NB4 (cell line): ENCODE measurements at places on chromosomes 3 and 15.

DNA sequence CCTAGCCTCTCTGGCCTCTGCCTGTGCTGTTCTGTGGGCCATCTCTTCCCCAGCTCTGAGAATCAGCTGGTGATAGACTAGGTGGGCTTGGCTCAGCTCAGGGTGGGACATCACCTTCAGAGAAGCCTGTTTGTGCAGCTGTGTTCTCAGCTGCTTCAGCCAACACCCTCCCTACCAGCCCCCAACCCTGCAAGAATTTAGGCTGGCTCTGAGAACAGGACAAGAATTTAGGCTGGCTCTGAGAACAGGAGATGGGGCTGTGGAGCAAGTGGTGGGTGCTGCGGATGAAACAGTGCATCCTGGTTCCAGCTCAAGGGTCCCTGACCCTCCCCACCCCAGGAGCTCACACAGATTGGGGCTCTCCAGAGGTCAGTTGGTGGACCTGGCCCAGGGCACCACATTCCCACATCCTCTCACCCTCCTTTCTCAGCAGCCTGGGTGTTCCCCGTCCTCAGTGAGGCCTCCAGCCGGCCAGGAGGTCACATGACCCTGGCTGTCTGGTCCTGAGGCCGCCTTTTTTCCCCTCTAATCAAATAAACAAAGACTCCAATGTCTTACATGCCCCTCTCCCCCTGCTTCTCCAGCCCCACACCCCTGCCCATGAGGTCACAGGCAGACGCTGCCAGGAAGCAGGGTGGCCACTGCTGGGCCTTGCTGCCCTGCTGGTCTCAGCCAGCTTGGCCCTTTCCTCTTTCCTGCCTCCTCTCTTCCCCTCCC is 14.9 kb downstream of the PLEKHO2 start:
- no peak for DNase-seq

- DNase-seq = no peak
Observed at GRCh38 chr3:100984308-100984707, 8.9 kb downstream of the ABI3BP start.

DNA sequence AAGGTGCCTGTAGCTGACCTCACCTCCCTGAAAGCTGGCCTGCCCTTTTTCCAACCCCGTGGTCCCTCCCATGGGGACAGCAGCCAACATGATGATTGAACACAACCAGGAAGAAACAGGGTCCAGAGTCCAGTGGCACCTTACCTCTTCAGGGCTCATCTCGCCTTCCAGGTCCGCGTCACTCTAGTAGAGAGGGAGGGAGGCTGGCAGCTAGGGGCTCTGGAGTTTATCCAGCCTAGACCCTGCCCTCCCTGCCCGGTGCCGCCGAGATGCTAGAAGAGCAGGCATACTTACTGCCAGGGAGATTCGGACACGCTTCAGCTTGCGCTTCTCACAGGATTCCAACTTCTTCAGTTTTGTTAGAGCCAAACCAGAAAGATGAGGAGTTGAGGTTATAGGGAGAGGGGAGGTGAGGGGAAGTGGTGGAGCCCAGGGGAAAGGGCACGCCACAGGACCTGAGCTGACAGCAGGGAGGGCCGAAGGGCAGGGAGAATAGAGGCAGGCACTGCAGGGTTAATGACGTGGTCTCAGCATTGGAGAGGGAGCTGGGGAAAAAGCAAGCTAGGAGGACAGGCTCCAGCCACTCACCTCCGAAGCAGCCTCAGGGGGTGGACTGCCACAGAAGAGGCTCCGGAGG is 9.1 kb downstream of the CLCN2 start:
- no peak for DNase-seq

DNA sequence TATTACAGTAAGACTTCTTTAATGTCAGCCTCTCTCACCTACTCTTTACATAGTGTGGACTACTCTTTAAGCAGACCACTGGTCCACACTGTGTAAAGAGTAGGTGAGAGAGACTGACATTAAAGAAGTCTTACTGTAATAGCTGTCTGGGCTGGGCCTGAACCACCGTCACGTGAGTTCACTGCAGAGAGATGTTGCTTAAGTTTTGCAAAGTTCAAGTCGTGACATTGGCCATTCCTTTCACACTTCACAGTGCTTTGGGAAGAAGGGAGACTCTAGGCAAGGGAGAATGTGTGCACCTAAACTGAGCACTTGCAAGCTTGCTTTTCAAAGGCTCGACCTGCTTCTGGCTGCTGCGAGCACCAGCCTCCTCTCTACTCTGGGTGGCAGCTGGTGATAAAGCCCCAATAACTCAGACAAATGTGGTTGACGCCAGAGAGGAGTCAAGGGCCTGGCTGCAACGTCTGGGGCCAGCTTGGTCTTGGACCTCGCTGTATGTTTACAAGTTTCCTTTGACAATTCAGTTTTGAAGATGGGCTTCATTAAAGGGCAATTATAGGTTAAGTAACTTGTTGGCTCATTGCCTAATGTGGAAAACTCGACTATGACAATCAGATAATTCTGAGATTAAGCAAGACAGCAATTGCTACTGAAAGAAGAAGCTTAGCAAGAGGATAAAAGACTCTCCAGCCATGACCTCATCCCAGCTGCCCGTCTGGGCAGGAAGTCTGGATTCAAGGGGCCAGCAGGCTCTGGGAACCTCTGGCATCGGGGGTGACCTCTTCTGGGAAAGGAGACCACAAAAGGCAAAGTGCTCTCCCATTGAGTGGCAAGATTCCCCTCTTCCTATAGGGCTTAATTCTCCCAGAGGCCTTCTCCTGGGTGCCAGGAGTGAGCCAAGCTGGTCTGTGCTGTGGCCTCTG is 242.1 kb upstream of the TLE3 start:
- peak; percentile 73 for DNase-seq

- DNase-seq = no peak
Observed at GRCh38 chr3:66398228-66399025, 102.4 kb downstream of the LRIG1 start.

GRCh38 chr15:69997813-69998212 is 99.9 kb downstream of the TLE3 start:
- peak; percentile 42 for DNase-seq

GRCh38 chr3:13254028-13254951 is 165.8 kb downstream of the NUP210 start:
- DNase-seq = no peak

- DNase-seq = no peak
Observed at GRCh38 chr3:155244216-155244615, 49.3 kb downstream of the STRIT1 start.

- DNase-seq = peak; percentile 80
Observed at GRCh38 chr3:51642462-51642861, 28.6 kb upstream of the TEX264 start.
